ENCODE measurements at places on chromosomes 13 and 19. TPM values are rescaled to one million over a fixed set of nuclear protein-coding genes. Genes with fewer than 3 reads are reported as not detected.

Gene METTL21C
- polyA plus RNA-seq, result 0.22 TPM

Gene GIPC3
- polyA plus RNA-seq, result 3.1 TPM

Gene NALCN
- polyA plus RNA-seq, result 1.2 TPM

Gene ADGRE3
- 0.23 TPM for polyA plus RNA-seq

Gene MRPL54
- 42.0 TPM for polyA plus RNA-seq

Gene PSENEN
- polyA plus RNA-seq, result 66.5 TPM

Gene GRIK5
- 23.2 TPM for polyA plus RNA-seq
